Skin of body (tissue), 3 donors: ENCODE measurements at places on chromosomes 4 and X. TPM values are rescaled to one million over a fixed set of nuclear protein-coding genes. Genes with fewer than 3 reads are reported as not detected.

The CENPVL2 gene
- total RNA-seq, result not detected

The RHOXF2B gene
- total RNA-seq, result not detected

The FNIP2 gene
- 35.8 TPM for total RNA-seq

The NHS gene
- 6.6 TPM for total RNA-seq

The MTM1 gene
- total RNA-seq, result 16.1 TPM

The S100P gene
- 26.0 TPM for total RNA-seq

The ARMCX2 gene
- 40.1 TPM for total RNA-seq

The CSAG3 gene
- total RNA-seq, result not detected

The PASD1 gene
- not detected for total RNA-seq

The KLB gene
- total RNA-seq, result 6.4 TPM

The JADE3 gene
- 7.7 TPM for total RNA-seq

The ENPEP gene
- 26.7 TPM for total RNA-seq

The XAGE2 gene
- total RNA-seq, result 0.69 TPM

The FHDC1 gene
- total RNA-seq, result 12.2 TPM

The SERPINA7 gene
- total RNA-seq, result not detected

The NWD2 gene
- 0.30 TPM for total RNA-seq

The ABRAXAS1 gene
- 14.1 TPM for total RNA-seq

The OPN1MW2 gene
- not detected for total RNA-seq

The ARHGAP24 gene
- total RNA-seq, result 78.8 TPM
